ENCODE measurements at places on chromosomes 12 and 14.

- DNase-seq, result no peak
Measured at GRCh38 chr14:64434528-64434927, 30.8 kb upstream of the AKAP5 start.

DNA sequence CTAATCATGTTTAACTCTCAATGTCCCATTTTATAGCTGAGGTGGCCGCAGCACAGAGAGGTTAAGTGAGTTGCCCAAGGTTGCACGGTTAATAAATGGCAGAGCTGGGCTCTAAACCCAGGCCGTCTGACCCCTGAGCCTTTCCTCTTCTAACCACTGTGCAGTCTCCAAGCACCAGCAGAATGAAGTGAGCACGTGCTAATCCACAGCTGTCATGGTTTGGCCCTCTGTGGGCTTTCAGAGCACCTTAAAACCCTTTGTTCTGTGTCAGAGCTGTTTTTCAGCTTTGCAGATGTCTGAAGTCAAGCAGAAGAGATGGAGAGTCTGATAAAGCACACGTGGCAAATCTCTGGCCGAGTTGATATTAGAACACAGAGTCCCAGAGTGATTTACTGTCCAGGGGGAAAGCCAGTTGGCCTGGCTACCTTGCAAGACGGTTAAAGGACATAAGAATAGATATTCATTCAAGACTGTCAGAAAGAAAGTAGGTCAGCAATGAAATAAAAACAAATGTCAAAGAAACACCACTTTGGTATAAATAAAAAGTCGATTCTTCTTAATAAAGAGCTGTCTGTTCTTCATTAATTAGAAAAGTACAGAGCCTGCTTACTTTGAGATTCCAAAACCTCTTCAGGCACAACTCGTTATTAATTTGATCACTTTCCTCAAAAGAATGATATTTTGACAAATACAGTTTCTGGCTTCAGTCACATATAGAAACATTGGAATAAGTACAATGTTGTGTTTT, 107.3 kb downstream of the CRADD start:
- no peak for DNase-seq

GRCh38 chr14:92040431-92041051, 682 bp upstream of the TRIP11 start:
- DNase-seq, result no peak

DNA sequence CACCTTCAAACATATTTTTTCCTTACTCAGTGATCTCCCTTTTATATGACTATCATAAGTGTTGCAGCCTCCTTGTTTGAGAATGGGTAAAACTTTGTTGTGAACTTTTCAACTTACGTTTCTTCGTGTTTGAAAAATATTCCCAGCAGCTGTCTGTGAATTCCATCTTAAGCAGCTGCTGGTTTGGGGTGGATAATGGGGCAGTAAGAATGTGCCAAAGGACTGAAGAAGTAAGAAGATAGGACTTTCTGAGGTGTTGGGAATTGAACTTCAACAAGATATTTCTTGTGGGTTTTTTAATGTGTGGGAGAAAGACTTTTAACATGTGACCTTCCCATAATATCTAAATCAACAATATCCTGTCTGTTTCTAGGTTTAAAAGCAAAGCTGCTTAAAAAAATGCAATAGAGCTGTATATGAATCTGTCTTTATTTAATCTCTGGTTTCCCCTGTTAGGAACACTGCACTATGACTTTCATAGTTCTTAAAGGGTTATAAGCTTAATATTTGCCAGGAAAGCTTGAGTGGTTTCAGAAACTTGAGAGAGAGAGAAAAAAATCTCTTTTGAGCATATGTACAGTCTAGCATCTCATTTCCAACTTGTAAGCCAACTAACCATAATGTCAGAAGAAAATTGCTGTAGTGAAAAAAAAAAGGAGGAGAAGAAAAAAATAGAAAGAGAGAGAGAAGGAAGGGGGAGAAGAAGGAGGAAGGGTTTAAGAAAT, 1659.2 kb upstream of the FLRT2 start:
- no peak for DNase-seq

- DNase-seq, result no peak
Measured at GRCh38 chr14:22469538-22470303, 119.3 kb downstream of the DAD1 start.

DNA sequence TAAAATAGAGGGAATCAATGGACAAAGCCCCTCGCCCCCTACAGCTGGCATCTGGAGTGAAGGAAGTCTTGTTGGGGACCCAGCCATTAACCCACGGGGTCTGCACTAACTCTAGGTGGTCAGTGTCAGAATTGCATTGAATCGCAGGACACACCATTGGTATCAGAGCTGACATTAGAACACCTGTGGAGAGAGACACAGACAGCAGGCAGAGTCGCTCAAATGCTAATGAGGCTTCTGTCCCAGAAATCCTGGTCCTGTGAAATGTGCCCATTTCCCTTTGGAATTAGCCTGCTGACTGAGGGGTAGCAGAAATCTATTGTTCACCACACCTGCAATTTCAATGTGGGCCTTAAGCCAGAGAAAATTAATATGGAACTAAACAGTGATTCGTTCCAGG, 33.0 kb downstream of the TMEM132D start:
- no peak for DNase-seq

Data from cortex of kidney (tissue), 1 donor.